ENCODE measurements at places on chromosomes 2 and 18.

DNA sequence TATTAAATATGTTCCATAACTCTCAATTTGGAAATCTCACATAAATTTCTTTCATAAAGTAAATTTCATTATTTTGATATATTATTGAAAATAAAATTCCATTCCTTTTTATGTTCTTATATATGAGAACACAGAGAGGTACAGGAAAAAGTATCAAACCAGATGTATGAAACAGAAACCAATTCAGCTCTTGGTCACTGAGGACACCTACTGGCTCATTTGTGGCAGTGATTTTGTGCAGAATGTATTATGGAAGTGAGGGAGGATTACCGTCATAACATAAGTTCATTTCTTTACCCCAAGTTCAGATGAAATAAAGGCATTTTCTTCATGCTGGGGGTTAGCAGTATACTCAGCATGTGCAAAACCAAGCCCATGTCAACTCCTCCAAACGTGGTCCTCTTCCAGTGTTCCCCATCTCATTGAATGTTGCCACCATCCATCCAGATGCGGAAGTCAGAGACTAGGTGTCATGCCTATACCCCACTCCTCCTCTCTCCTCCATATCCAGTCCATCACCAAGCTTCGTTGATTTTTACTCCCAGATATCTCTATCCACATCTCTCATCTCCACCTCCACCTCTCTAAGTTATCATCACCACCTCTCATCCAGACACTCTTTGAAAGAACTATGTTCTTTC, 41.7 kb upstream of the MALL start:
- peak; percentile 37 for DNase-seq

DNA sequence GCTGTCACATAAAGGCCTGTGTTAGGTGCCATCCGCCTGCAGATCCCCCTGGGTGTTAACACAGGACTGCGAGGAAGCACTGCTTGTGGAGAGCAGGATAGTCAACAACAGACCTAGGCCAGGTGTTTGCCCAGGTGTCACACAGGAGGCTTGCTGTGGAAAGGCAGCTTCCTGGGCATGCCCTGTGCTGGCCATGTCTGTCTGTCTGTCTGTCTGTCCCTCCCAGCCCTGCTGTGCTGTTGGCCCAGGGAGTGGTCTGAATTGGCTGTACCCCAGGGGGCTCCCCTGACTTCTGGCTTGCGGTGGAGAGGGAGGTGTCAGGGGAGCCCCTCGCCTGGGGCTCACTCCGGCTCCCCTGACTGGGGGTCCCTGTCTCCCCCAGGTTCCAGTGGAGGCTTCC, 53.2 kb downstream of the SH3BP4 start:
- no peak for DNase-seq

DNA sequence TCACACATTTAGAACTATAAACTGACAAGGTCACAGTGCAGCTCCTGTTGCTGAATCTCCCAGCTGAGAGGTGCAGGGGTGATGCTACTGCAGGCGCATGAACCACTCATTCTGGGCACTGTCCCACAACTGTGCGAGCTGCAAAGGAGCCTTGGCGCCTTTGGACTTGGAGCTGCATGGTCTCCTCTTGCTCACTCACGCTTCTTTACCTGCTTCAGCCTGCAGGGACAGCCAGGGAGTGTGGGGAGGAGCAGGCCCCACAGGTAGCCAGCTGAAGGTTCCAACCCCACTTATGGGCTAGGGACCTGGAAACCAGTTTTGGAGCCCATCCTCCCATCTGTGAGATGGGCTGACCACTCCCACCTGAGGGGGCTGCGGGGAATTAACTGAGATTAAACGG, 75.0 kb downstream of the UXS1 start:
- no peak for DNase-seq

GRCh38 chr2:218400167-218400929, 680 bp downstream of the CTDSP1 start:
- DNase-seq = peak; percentile 56

DNA sequence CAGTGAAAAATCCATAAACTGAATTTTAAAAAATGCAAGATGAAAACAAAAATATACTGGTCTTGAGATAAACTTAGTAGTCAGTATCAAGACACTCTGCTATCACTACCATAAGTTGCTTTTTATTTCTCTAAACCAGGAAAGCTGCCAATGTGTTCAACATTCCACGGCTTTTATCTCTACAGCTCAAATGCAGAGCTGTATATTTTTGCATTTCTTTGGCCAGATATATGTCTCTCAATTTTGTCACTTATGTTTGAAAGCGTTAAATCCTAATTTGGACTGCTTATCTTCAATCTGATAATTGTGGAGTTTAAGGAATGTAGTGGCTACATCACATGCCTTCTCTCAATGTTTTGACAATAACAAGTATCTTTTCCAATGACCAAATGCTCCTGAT, 609.5 kb downstream of the EPHA4 start:
- DNase-seq = no peak

DNA sequence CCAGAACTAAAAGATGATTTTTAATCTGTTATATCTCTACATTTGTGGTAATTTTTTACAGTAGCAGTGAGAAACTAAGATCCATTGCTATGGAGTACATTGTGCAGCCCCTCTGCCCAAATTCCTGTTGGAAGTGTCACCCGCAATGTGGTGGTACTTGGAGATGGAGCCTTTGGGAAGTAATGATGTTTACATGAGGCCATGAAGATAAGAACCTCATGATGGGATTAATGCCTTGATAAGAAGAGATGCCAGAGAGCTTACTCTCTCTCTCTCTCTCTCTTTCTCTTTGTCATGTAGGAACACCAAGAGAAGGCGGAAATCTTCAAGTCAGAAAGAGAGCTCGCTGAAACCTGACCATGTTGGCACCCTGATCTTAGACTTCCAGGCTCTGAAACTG, 535.4 kb downstream of the PID1 start:
- no peak for DNase-seq

DNA sequence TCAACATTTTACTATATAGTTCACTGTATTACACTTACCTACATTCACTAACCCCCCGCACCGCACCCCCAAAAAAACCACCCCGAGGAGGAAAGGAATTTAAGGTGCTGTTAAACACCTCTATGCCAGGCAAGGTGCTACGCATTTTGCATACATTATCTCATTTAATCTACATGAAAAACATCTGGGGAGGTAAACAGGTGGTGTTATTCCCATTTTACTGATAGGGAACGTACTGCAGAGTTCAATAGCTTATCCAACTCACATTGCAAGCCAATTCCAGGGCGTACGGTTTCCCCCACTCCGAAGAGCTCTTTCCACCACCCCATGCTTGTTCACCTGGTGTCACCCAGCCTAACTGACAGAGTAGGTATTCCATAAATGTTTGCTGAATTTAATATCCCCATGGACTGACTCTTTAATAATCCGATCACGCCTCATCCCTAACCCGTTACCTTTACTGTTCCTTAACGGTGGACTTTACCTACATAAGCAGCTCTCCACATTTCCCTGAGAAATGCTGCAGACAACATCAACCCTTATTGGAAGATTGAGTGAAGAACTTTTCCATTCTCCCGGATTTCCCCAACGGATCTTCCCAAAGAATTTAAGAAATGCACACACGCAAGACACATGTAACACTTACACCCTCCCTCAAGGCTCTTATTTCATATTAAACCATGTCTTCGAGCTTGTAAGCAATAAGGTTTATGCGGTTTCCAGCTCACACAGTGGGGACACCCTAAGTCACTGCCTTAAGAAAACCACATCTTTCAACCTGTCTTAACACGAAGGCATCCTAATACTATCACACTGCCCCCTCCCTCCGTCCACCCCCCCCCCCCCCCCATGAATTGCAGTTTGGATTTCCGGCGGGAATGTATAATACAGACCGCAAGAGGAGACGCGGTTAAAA, 1.2 kb downstream of the RAPH1 start:
- no peak for DNase-seq

- no peak for DNase-seq
Measured at GRCh38 chr2:217789736-217790181, 213.0 kb downstream of the TNS1 start.

DNA sequence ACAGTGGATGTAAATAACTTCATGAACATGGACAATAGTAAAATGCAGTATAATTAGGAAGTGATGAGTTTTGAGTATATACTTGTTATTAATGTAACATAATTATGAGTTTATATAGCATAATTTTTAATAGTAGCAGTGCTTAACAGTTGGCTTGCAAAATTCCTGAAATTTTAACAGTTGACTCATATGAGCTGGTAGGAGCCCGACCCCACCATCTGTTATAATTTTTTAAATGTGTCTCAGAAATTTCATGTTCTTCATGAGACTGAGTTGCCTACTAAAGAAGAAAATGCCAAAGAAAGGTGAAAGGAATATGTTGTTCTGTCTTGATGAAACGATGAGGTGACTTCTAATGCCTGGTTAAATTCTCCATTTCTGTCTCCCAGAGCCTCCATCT, 62.6 kb downstream of the ITGB1BP1 start:
- DNase-seq = no peak

- DNase-seq = no peak
Measured at GRCh38 chr2:144215701-144216675, 303.9 kb downstream of the ZEB2 start.

GRCh38 chr2:227347117-227347516, 22.1 kb downstream of the MFF start:
- no peak for DNase-seq

GRCh38 chr18:79555885-79556284, 123.7 kb upstream of the CTDP1 start:
- DNase-seq = no peak

GRCh38 chr18:76450452-76451395, 44.3 kb downstream of the ZNF516 start:
- no peak for DNase-seq

Data from CD8-positive, alpha-beta T cell (primary cell).